Liver (tissue), 10 donors: ENCODE measurements at places on chromosomes 1 and 21.

DNA sequence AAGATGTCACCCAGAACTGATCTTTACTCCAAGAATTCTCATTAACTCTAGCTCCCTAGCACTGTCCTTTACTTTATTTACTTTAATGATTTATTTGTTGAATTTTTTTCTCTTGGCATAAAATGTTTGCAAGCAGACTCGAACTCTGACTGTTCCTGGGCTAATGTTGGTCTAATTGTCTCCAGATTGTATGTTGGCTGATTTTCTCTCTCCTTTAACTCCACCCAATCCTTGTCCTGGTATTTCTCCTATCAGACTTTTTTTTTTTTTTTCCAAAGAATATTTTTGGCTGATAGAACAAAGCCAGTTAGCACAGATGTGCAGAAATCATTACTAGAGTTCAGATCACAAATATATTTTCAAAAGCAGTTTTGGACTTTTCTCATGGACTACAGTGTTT is 82.6 kb downstream of the ATF6 start:
- no peak for DNase-seq

DNA sequence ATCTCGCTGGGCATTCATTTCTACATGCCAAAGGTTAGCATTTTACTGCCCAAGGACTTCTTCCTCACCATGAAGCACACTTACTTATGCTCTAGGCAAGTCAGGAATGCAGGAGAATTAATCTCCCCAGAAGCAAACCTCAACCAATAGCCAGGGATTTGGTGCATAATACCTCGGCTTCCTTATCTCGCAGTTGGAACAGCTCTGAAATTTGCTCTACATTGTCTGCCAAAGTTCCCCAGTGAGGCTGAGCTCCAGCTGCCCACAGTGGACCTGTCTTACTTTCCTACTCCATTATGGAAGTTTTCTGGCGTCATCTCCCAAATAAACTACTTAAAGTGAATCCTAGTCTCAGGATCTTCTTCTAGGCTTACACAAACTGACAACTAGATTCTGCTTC is 57.6 kb upstream of the PPM1J start:
- no peak for DNase-seq

DNA sequence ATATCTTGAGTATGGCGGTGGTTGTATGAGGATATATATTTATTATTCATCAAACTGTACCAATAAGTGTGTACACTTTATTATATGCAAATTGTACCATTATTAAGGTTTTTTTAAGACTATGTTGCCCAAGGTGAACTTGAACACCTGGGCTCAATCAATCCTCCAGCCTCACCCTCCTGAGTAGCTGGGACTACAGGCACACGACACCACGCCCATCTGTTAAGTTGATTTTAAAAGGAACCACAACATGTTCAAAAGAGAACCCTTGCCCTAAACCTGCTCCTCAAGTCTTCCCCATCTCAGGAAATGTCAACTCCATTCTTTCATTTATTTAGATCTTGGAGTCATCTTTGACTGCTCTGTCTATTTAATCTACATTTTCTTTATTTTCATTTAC is 24.3 kb upstream of the FBXO28 start:
- no peak for DNase-seq

DNA sequence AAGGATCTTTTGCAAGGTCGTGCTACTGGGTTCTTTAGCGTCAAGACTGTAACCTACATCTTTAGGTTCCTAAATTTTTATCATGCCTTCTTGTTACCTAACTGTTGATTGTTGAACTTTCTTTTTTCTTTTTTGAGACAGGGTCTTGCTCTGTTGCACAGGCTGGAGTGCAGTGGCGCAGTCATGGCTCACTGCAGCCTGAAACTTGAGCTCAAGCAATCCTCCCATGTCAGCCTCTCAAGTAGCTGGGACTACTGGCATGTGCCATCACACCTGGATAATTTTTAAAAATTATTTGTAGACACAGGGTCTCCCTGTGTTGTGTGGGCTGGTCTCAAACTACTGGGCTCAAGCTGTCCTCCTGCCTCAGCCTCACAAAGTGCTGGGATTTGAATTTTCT is 52.9 kb downstream of the NFIA start:
- DNase-seq: no peak

- no peak for DNase-seq
Measured at GRCh38 chr1:10559386-10559785, 84.6 kb downstream of the PEX14 start.

DNA sequence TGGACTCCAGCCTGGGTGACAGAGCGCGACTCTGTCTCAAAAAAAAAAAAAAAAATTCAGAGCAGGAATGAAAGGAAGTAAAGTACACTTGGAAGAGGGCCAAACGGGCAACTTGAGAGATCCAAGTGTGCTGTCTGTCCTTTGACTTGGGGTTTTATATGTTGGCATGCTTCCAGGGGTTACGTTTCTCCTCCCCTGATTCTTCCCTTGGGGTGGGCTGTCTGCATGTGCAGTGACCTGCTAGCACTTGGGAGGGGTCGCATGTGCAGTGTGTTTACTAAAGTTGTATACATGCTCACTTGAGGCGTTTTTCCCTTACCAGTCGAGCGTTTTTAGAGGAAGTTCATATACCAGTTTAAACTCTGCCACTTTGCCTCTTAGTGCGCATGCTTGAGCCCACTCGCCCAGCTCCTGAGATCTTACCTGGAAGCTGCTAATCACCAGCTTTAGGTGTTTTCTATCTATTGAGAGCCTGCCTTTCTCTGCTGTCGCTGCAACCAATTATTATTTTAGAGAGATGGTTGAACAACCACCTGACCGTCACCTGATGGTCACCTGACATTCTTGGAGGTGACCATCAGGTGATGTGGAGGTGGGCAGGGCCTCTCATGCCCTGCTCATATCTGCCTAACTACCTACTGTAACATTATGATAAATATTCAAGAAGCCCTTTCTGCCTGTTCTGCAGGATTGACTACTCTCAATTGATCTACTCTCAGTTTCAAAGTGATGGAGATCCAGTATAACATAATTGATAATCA is 140.1 kb downstream of the MACF1 start:
- DNase-seq: no peak

GRCh38 chr1:110185181-110185580 is 24.9 kb upstream of the KCNC4 start:
- DNase-seq: no peak

GRCh38 chr1:228083871-228084278 is 1.4 kb downstream of the ARF1 start:
- DNase-seq: no peak

DNA sequence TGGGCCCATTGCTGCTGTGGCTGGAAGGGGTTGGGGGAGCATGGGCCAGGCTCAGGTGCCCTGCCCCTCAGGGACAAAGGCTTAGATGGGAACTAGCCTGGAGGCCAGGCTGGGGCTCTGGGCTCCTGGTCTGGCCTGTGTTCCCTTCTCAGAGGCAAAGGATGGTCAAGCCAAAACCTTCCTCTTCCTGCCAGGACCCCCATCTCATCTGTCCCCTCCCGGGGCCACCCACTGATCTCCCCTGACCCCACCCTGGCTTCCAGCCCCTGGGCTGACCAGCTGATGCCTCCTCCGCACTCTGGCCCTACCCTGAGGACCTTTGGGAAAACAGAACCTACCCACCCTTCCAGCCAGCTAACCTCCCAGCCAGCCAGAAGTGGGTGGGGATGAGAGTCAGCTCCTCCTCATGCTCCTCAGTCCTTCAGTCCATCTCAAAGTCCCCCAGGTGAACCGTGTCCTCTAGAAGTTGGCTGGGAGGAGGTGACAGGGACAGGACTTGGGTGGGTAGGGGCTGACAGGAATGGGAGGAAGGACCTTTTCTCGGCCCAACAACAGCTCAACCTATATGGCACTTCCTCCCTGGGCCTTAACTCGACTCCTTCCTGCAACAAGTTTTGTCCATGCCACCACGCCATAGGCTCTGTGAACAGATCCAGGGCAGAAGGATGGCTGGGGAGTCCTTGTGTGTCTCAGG is 7.5 kb downstream of the PEAR1 start:
- DNase-seq: no peak

GRCh38 chr1:177567393-177567792 is 396.6 kb downstream of the BRINP2 start:
- no peak for DNase-seq

DNA sequence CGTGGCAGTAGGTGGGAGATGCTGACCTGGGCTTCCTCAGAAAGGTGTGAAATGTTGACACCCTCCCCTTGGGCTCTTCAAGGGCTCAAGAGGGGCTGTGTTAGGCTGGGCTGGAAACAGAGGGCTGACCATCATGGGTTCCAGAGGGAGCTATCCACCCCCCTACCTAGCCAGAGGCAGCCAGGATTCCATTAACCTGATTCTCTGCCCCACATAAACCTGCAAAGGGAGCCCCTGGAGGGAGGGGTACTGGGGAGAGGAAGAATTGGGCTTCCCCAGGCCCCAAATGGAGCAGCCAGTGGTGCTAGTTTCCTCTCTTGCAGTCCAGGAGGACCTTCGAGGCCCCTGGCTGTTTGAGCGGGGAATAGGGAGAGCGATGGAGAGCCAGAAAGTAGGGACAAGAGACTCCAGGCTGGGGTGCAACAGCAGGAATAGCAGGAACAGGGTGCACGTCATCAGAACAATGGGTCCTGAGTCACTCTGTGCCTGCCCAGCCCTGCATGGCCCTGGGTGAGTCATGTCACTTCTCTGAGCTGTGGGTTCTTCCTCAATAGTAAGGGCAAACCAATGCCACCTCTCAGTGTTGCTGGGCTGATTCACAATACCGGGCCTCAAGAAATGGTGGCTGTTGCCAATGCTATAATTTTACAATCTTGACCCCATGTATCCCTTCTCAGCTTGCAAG is 121.2 kb downstream of the EPHB2 start:
- DNase-seq: no peak

GRCh38 chr1:157868654-157869053 is 27.0 kb upstream of the CD5L start:
- no peak for DNase-seq

DNA sequence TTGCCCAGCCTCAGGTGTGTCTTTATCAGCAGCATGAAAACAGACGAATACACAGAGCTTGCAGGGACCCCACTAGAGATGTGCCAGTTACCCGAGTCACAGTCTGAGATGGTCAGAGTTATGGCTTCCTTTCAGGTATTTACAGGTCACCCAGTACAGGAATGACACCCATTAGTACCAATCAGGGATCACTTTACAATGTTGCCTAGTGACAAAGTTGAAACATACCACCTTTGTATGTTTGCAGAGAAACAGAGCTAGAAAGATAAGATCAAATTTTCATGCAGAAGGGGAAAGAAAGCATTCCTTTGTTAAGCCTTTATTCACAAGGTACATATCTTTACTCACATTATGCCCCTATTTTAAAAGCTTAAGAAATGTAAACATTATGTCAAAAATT is 137.6 kb downstream of the RGS7 start:
- no peak for DNase-seq
